B cell (primary cell): ENCODE measurements at places on chromosomes 1 and 21. TPM values are rescaled to one million over a fixed set of nuclear protein-coding genes. Genes with fewer than 3 reads are reported as not detected.

SLC2A5 gene
- 28.8 and 29.5 TPM in 2 replicates for total RNA-seq

MCOLN3 gene
- 0.10 TPM in 1 of 2 replicates, not detected in the other for total RNA-seq

HES5 gene
- total RNA-seq, result not detected in 2 replicates

TTLL7 gene
- total RNA-seq, result 0.15 TPM in 1 of 2 replicates, not detected in the other

PYHIN1 gene
- total RNA-seq, result 12.0 and 13.9 TPM in 2 replicates

CDA gene
- not detected in 2 replicates for total RNA-seq

SDHB gene
- total RNA-seq, result 57.7 and 58.0 TPM in 2 replicates

PCAT6 gene
- 1.6 TPM in 1 of 2 replicates, not detected in the other for total RNA-seq

GBP4 gene
- 35.3 and 43.9 TPM in 2 replicates for total RNA-seq

MTOR gene
- 50.7 and 52.3 TPM in 2 replicates for total RNA-seq

FAM110D gene
- total RNA-seq, result not detected in 2 replicates

ADAMTS4 gene
- total RNA-seq, result 0.05 TPM in 1 of 2 replicates, not detected in the other
